ENCODE measurements at places on chromosomes 12 and 14. TPM values are rescaled to one million over a fixed set of nuclear protein-coding genes. Genes with fewer than 3 reads are reported as not detected.

GRCh38 chr14:51774209-51774608, 86.2 kb upstream of the GNG2 start:
- no peak overlapping the region for H3K27ac ChIP-seq
- H3K36me3 ChIP-seq = no peaks in the 10 kb centered on the region
- H3K4me3 ChIP-seq = no peak overlapping the region

DNA sequence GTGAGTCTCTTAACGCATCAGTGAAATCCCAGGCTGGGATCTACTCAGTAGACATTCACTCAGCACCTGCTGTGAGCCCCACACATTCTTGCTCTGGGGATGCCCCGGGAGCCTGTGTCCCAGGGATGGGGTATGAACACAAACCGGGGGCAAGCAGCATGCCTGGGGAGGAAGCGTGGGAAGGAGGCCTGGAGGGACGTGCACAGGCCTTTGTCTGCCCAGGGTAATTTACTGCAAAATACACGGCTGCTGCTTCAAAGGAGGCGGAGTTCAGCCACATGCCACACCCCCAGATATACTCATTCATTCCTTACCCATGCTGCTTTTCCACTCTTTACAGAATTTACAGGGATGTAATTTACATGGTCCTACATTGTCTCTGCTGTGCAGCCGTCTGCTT, 187.8 kb downstream of the ADGRD1 start:
- no peak for DNase-seq
- H3K27ac ChIP-seq = no peak overlapping the region
- no peaks in the 10 kb centered on the region for H3K27me3 ChIP-seq
- no peak overlapping the region for H3K4me3 ChIP-seq

GRCh38 chr12:6229224-6230218, 29.3 kb downstream of the CD9 start:
- H3K36me3 ChIP-seq = no peaks in the 10 kb centered on the region
- no peak for DNase-seq
- peaks cover 20% of the 10 kb centered on the region for H3K4me1 ChIP-seq
- H3K4me3 ChIP-seq = no peak overlapping the region
- H3K27ac ChIP-seq = peak overlapping the region; percentile 91

DNA sequence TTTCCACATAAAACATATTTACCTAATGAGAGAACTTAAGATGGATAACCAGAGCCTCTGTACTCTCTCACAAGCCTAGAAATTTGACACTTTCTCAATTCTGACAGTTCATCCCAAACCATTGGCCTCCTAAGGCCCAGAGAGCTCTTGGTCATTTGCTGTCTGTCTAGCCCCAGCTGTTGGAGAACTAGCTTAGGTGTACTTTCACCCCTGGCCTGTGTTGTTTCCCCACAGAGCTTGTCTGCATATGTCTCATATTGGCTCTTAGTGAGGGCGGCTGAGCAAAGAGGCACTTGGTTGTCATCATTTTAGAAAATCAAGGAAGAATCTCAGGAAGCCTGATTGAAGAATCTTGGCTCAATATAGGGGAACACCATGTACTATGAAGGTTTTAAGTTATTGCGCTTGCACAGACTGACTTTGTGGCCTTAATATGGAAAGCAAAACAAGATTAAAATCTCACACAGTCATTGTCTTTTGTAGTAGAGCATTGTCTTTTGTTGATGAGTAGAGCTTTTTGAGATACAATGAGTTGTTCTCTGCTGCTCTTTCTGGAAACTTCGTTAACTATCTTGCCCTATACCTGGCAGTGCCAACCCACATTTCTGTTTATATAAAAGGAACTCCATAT, 324.6 kb downstream of the RAD51B start:
- DNase-seq = peak; percentile 67
- H3K36me3 ChIP-seq = no peaks in the 10 kb centered on the region
- H3K27ac ChIP-seq = peak overlapping the region; percentile 99
- H3K4me1 ChIP-seq = peaks cover 24% of the 10 kb centered on the region
- H3K27me3 ChIP-seq = no peaks in the 10 kb centered on the region
- H3K4me3 ChIP-seq = no peak overlapping the region

PRH2 gene
- total RNA-seq = 0.80 TPM

TMEM63C gene
- 0.24 TPM for total RNA-seq

VRTN gene
- total RNA-seq = 0.05 TPM

ASB2 gene
- 3.7 TPM for total RNA-seq
